ENCODE measurements at places on chromosomes 16 and 17. TPM values are rescaled to one million over a fixed set of nuclear protein-coding genes. Genes with fewer than 3 reads are reported as not detected.

DNA sequence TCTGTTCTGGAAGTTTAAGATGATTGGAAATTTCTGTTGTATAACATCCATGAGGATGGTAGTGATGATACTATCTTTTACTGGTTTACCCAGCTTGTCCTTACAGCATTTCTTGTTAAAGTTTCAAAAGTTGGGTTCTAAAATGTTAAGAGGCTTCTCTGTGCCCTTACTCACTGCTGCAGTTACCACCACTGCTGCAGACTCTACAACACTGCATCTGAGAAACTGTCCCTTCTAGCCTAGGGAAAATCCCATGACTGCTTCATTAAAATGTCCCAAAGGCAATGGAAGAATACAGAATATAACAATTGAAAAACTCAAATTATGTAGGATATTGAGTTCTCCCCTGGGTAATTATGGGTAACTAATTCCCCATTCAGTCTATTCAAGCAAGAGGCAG, 3.8 kb upstream of the NSRP1 start:
- DNase-seq: no peak

GRCh38 chr16:77376358-77376757, 58.5 kb downstream of the ADAMTS18 start:
- no peak for DNase-seq

- no peak for DNase-seq
Observed at GRCh38 chr17:15892731-15893657, 51.9 kb upstream of the ADORA2B start.

DNA sequence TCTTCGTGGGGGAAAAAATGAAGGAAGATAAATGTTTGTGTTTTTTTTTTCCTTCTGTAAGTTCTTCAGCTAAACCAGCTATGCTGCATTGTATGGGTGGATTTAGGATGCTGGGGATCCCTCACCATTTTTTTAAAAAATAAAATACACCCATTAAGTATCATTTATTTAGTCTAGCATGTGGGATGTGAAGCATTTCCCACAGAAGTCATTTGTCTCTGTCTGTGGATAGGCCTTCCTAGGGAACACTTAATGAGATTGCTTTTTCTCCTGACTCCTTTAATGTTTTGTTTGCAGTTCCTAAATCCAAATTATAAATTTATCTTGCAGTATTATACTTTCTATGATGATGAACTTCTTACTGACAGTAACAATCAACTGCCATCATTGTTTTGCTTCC, 146.7 kb downstream of the PPM1E start:
- no peak for DNase-seq

DNA sequence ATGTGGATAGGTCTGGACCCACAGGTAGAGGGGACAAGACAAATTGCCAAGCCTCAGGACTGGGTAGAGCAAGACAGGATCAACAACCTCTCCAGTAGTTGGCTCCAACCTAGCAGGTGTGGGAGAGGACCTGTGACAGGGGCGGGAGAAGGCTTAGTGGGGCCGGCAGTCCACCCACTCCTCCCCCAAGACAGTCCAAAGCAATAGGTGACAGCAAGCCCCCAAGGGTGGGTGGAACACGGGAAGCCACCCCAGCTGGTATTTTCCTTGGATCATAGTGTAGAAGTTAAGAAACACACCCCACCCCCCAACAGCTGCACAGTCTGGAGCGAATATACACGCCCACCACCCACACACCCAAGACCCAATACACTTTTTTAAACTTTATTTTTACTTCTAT, 4.1 kb upstream of the STX4 start:
- DNase-seq: no peak

DNA sequence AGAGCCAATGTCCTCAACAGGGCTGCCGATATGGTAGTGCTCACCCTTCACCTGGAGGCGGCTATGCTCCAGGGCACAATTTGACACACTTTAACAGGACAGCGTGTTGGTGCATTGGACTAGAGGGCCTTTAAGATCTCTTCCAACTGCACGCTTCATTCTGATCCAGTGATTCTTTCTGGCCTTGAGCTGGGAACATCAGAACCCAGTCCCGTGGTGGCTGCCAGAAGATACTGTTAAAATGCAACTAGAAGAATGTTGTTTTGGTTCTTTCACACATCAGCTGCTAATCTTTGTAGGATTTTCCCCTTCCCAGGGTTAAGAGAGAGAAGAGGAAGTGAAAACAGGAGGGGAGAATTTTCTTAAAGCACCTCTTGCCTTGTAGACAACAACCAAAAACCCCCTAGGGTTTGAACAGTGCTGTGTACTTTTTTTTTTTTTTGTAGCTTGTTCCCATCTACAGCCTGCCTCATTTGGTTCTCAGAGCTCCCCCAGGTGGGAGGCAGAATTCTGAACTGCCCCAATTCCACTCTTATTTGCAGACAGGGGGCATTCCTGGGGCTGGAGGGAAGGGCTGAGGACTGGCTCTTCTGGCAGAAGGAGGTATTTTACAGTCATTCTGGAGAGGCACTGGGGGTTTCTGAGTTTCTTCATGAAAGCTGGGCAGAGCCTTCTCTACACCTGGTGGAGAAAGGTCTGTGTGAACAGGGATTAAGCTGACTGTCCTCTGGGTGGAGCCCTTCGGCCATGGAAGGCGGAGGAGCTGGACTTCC, 32.4 kb downstream of the SMARCE1 start:
- DNase-seq: no peak

GRCh38 chr17:40813804-40814203, 8.6 kb downstream of the KRT10 start:
- no peak for DNase-seq

GRCh38 chr17:5500589-5501391, 14.4 kb downstream of the MIS12 start:
- DNase-seq: peak; percentile 81

DNA sequence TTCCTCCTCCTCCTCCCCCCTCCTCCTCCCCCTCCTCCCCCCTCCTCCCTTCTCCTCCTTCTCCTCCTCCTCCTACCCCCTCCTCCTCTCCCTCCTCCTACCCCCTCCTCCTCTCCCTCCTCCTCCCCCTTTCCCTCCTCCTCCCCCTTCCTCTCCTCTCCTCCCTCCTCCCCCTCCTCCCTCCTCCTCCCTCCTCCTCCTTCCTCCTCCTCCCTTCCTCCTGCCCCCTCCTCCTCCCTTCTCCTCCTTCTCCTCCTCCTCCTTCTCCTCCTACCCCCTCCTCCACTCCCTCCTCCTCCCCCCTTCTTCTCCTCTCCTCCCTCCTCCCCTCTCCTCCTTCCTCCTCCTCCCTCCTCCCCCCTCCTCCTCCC, 6.6 kb upstream of the PDP2 start:
- DNase-seq: no peak

DNA sequence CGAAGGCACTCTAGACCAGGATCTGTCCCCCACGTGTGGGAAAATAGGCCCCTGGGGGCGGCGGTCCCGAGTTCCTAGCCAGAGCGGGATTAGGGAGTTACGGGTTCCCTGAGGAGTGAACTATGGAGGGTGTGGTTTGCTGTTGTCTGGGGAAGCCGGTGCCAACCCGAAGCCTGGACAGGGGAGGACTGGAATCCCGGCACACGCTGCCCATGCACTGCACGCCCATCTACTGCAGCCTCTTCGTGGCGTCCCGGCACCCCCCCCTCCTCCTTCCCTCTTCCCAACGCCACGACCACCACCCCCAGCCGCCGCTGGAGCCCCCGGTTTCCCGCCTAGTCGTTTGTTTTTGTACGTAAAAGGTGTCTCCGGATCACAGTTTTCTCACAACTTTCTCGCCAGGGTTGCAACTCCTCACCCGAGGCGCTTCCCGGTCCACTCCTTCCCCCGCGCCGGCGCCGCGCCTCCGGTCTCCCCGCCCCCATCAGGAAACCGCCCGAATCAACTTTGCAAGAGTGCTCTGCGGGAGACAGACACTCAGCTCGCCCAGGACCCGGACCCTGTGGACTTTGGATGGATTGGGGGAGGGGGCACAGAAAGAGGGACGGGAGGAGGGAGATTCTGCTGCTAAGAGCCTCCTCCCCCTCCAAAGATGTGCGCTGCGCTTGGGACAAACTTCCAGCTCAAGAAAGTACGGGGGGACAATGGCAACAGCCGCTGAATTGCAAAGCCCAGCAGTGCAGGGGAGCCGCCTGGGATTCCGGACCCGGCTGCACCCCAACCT, 1.4 kb upstream of the LHX1 start:
- no peak for DNase-seq

GRCh38 chr16:26530584-26531289, 536.0 kb upstream of the C16orf82 start:
- no peak for DNase-seq

DNA sequence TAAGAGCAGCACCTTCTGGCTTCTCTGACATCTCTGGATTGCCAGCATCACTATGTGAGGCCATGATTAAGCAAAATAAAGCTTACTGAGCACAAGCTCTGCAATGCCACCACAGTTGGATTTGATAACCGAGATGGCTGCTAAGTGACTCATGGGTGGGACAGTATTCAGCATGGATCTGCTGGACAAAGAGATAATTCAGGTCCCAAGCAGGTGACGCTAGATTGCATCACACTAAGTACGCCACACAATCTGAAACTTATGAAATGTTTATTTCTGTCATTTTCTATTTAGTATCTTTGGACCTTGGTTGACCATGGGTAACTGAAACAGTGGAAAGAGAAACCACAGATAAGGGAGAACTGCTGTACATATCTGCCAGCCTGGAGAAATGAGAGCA, 27.4 kb downstream of the CDRT15 start:
- DNase-seq: no peak

- peak; percentile 22 for DNase-seq
Observed at GRCh38 chr17:48547808-48548522, 3.1 kb upstream of the HOXB2 start.

DNA sequence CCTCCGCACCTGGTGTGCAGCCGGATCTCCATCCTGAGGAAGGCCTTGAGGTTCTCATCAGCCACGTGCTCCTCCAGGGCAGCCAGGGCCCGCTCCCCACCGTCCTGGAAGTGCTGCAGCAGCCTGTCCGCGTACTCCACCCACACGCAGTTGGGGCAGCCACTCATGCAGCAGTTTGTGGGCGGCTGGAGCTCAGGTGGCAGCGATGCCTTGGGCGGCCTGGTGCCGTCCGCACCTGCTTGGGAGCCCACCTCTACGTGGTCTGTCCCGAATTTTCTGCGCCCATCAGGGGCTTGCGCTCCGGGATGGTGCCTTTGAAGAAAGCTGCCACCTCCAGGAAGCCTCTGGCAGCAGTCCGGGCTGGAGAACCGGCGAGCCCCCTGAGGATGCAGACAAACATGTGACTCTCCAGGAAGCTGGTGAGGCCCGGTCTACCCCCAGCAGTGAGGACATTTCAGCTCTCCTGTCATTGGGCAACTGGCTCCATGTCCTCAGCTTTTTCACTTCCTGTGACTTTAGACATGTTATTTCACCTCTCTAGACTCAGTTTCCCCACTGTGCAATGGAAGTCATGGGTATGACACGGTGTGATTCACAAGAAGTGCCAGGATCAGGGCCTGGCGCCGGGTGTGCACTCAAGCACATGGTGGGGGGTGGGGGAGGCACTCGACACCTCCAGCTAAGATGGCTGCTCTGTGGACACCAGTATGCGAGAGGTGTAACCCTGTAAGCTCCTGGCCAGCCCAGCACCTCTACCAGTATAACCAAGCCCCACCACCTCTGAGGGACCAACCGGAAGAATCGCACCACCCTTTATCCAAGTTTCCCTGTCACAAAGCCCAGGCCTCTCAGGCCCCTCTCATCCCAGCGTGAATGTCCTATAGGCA, 957 bp downstream of the OXLD1 start:
- peak; percentile 31 for DNase-seq

DNA sequence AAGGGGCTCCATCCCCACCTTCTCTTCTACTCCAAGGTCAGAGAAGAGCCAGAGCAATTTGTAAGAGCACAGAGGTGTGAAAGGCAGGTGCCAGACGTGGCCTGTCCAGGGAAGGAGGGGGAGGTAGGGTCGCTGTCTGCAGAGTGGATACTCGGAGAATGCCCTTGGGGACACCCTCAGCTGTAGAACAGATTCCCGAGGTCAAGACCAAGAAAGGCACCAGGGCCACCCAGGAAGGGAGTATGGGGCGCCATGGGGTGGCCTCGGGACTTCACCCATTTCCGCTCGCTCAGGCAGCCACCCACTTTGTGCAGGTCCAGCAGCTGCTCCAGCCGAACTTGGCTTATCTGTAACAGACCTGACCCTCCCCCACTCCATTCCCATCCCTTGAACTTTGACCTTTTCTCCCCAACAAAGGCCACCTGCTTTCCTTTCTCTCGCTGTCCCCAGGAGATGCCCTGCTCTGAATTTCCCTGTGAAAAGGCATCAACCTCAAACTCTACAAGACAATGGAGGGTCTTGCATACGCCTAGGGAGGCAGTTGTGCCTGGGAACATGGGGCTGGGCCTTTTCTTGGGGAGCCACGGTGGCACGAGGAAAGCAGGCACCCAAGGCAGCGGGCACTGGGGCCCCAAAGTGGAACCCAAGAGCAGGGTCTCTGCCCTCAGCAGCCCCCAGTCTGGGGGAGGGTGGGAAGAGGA, 11.3 kb upstream of the AXIN2 start:
- no peak for DNase-seq

DNA sequence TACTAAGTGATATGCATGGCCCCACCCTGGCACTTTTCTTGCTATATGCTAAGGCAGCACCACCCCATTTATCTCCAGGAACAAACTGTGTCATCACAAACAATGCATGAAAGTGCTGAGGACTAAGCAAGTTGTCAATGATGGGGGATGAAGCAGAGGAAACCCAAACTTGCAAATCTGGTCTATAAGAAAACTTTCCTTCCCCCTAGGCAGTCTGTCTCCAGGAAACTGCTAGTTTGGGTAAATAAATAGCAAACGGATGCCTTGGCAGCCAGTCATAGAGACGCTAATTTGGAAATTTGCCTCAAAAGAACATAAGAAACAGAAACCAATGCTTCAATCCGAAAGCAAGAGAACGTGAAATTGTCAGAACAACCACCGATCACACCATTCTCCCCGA, 5.6 kb upstream of the HSBP1 start:
- DNase-seq: no peak

- no peak for DNase-seq
Observed at GRCh38 chr16:82045465-82045864, 10.4 kb downstream of the HSD17B2 start.

- no peak for DNase-seq
Observed at GRCh38 chr16:55056585-55057401, 126.1 kb downstream of the IRX5 start.

- no peak for DNase-seq
Observed at GRCh38 chr17:28521311-28522085, 15.3 kb downstream of the FOXN1 start.

DNA sequence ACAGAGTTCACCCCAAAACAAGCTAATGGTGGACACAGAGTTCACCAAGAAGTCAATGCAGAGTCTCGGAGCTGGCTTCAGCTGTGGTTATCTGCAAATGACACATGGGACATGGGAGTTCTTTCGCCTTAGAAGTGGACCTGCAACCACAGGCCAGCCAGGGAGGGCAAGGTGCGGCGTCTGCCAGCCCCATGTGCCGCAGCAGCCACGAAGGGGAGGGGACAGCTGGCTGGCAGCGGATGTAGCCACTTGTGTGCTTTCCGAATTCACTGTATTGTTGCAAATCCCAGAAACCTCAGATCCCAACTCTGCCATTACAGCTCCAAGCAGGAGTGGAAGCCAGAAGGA, 24.8 kb downstream of the LMF1 start:
- no peak for DNase-seq

The KRT32 gene
- not detected for polyA plus RNA-seq

The ATP6V0A1 gene
- polyA plus RNA-seq: 4.2 TPM

The NPIPB13 gene
- polyA plus RNA-seq: 0.43 TPM

The NEUROD2 gene
- not detected for polyA plus RNA-seq

Data from immature natural killer cell (primary cell).